ENCODE measurements at places on chromosomes 6 and 20.

DNA sequence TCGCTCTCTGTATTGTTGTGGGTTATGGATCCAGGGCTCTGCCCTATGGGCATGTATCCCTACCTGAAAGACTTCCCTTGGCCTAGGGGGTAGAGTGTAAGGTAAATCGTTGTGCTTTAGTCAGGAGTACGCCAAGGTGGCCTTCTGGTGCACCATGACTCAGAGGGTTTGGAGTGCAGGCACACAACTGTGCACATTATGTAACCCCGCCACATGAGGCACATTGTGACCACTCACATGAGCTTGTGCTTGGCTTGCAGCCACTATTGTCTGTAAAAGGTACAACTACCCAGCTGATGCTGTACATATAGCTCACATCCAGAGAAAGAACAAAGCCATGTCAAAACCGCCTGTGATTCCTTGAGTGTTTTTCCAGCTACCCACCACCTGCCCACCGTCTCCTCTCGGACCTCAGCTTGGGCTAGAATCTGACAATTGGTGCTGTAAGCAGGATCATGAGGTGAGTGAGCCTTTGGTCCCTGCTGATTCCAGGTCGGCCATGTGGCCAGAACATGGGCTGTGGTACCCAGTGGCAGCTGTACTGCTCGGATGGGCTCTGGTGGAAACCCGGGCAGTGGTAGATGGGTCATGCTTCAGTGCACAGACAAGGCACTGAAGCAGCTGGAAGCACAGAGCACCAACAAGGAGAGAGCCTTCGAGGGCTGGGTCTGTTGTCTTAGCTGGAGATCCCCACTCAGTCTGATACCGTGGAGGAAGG lies 33.8 kb downstream of the HDDC2 start:
- no peak for DNase-seq

DNA sequence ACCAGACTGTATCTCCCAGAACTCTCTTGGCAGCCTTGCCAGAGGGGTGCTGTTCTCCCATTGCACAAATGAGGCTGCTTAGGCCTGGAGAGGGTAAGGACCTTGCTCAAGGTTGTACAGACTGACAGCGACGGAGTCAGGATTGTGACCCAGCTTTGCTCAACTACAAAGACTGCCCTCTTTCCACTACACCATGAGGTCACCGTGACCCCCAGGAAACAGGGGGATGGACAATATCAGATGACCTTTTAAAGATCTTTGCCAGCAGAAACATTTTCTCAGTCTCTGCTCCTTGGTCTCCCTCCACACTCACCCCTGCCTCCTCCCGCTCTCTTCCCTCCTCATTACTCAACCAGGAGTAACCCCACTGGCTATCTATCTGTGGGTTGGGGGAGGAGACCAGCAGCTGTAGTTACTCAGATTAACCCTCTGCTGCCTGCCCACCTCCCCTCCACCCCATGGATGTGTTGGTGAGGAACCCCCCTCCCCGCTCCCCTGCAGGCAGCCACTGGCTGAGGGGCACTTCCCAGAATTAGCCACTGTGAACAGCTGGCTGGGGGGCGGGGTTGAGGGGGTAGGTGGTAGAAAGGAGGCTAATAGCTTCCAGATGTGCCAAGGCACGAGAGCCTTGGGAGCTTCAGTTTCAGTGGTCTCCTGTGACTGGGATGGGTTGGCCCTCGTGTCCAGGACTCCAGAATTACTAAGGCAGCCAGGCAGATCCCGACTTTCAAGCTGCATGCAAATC lies 26.9 kb upstream of the MRPS18A start:
- DNase-seq: no peak

- DNase-seq: no peak
Observed at GRCh38 chr20:13857961-13858360, 73.1 kb downstream of the NDUFAF5 start.

DNA sequence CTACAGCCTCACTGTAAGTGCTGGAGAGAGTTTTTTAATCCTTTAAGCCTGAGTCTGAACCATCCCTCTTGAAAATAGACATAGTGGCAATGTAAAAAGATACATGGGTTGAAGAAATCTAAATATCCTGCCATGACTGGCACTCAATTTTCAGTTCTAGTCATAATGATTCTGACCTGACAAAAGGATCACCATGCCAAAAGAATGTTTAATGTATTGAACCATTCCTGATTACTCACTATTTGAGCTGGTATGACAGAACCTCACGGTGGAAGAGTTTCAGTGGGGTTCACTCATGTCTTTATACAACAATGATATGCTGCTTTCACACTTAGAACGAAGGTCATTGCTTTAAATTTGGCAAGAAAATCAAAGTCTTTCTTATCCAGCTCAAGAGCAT lies 93.4 kb downstream of the HIVEP2 start:
- DNase-seq: no peak

- no peak for DNase-seq
Observed at GRCh38 chr20:57683287-57683686, 26.5 kb downstream of the PMEPA1 start.

GRCh38 chr6:159513074-159513720 lies 179.8 kb downstream of the SOD2 start:
- DNase-seq: no peak

DNA sequence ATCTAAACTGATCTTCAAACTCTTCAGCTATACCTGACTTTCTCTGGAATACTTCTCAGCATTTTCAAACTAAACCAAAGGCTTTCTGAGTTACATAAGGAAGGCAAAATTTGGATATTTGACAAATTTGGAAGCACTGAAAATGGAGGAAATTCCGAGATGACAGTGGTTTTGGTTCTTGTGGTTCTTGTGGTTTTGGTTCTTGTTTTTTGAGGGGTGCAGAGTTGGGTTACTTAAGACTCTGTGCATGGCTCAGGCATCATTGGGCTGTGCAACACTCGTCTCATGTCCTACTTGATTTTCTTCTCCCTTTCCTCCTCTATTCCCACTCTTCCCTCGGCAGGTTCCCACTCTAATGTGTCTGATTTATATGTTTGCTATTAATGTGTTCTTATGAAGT lies 78.0 kb downstream of the SLC22A3 start:
- no peak for DNase-seq

DNA sequence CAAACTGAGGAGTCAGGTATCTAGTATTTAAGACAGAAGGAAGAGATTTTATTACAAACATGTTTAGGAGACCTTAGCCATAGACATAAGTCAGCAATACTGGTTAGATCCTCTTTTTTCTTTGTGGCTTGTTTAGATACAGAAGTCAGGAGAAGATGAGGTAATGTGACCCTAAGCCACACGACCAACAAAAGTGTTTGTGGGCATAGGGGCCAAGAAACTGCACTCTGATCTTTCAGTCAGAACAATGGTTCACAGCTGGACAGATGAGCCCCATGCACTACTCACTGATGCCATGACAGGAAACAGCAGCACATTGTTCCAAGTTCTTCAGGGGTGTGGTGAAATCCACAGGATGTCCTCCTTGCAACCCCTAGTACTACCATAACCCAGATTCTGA lies 238.5 kb upstream of the RAB32 start:
- no peak for DNase-seq

DNA sequence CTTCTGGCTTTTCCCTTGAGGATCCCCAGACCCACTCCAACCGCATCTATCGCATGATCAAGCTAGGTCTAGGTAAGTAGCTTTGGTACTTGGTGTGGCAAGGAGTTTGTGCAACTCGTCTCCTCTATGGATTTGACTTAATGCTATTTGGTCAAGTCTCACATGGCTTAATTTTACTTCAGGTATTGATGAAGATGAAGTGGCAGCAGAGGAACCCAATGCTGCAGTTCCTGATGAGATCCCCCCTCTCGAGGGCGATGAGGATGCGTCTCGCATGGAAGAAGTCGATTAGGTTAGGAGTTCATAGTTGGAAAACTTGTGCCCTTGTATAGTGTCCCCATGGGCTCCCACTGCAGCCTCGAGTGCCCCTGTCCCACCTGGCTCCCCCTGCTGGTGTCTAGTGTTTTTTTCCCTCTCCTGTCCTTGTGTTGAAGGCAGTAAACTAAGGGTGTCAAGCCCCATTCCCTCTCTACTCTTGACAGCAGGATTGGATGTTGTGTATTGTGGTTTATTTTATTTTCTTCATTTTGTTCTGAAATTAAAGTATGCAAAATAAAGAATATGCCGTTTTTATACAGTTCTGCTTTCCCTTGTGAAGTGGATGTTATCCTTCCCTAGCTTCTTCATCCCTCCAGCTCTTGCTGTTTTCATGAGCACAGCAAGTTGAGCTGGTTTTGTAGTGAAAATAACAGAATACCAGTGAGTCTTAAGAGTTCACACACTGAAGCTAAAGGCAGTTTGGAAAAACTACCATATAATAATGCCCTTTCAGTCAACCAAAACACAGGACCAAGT lies 3.8 kb downstream of the SLC35B2 start:
- DNase-seq: no peak

- peak; percentile 30 for DNase-seq
Observed at GRCh38 chr20:54062812-54063280, 7.5 kb downstream of the BCAS1 start.
